NCI-H510A (cell line): ENCODE measurements at places on chromosomes 2 and 18.

DNA sequence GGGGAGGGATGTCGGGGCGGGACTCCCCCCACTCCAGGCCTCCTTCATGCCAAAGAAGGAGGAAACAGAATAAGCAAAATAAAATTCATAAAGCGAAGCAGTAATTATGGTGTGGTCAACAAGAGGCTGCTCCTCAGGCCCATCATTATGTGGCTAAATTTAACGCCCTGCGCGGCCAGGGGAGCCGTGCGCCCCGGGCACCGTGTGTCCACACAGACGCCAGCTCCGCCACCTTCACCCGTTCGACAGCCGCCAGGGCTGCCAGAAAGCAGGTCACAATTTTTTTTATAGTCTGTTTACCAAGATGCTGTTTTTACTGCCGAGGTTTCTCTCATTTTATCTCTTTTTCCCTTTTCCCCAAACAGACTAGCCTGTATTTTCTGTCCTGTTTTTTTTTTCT lies 31.0 kb downstream of the NHEJ1 start:
- no peak for DNase-seq

DNA sequence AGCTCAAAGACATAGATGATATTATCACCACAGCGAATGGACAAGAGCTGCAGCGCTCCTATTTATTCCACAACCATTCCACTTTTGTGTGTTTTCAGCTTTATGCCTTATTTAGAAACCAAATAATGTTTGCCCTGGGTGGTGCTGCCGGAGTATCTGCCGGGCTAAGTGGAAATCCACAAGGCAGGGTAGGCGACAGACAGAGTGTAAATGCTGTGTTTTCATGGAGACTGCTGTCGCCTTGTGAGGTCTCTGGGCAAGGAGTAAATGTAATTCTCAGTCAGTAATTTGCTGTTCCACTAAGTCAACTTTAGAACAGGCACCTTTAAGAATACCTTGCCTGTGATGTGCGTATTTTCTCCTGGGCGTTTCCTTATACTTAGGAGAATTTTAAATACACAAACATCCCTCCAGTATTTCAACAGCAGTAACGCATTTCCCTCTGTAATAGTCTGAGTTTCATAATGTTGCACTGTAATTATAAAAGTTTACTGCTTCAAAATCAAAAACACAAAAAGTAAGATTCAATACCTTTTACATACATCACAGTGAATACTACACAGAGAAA lies 60.9 kb downstream of the COBLL1 start:
- DNase-seq, result no peak

DNA sequence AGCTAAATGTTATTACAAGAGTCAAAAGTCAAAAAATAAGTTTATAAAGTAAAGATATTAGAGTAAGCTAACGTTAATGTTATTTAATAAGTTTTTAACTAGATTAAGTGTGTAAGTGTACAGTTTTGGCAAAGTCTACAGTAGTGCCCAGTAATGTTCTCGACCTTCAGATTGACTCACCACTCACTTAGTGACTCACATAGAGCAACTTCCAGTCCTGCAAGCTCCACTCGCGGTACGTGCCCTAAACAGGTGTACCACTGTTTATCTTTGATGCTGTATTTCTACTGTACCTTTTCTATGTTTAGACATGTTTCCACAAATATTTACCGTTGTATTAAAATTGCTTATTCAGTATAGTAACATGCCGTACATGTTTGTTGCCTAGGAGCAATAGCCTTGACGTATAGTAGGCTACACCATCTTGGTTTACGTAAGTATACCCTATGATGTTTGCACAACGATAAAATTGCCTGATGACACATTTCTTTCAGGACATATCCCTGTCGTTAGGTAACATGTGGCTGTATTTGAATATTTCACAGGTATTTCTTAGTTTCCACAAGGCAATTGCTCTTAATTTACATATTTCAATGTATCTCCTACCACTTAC lies 1641.9 kb upstream of the PIK3C3 start:
- no peak for DNase-seq

DNA sequence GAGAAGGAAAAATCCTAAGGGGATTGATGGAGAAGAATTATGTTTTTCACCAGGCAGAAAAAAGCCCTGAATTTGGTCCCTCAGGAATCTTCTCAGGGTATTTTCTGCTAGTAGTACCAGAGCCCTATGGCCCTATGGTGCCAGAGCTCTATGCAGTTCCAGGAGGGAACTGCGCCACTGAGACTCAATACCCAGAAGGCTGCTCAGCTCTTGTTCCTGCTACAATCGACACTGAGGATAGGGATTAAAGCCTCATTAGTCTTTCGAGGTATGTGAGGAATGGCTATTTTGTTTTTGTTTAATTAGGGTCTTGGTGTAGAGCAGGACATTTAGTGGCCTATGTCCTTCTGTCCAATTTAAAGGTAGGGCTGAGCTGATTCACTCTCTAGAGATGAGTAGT lies 21.7 kb upstream of the PPP3R1 start:
- DNase-seq, result no peak

- no peak for DNase-seq
Measured at GRCh38 chr2:17981936-17982335, 103.5 kb downstream of the KCNS3 start.

DNA sequence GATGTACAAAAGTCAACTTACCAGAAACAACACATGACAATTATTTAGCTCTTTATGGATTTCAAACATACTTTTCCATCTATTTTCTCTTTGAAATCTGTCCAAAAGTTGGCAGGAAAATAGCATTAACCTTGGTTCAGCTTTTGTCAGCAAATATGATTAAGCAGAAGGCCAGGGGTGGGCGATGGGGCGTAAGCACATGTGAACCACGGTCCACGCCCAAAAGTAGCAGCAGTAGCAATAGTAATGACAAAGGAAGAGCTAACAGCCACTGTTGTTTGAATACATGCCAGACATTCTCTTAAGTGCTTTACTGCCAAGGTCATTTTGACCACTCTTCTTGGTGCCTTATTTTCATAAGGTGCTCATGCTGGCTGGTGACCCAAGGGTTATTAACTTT lies 73.5 kb downstream of the ANTXR1 start:
- DNase-seq, result no peak

DNA sequence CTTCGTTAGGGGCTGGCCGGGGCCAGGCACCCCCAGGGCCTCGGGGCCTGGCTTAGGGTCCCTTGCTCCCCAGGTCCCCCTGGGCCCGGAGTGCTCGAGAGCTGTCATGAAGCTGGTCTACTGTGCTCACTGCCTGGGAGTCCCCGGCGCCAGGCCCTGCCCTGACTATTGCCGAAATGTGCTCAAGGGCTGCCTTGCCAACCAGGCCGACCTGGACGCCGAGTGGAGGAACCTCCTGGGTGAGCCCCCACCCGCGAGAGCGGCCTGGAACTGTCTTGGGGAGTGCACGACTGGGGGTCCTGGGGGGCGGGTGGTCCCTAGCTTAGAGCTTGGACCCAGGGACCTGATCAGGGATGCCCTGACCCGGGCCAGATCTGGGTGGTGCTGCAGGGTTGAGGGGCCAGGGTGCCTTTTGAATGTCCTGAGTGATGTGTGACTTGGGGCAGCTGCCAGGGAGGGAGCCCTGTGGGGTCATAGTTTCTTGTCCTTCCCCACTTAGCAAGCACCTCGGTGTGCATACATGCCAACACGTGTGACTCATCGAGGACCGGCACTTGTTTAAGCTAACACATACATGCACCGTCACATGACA lies 27.9 kb downstream of the GPC1 start:
- DNase-seq, result no peak

DNA sequence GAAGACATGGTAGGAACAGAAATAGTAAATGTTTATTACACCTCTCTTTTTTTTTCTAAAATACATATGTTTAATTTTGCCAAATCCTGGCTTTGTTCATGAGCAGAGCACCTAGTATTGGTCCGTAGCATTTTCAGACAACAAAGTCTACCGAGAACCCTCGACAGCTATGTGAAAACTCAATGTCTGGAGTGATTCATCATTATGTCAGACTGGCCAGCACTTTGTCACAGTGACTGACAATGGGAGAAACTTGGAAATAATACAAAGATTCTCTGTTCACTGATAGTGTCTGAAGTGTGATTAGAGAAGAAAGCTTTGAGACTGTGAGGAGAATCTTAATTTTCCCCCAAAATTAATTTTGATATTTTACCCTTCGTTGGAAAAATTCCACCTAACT lies 143.0 kb downstream of the HNMT start:
- DNase-seq, result no peak

DNA sequence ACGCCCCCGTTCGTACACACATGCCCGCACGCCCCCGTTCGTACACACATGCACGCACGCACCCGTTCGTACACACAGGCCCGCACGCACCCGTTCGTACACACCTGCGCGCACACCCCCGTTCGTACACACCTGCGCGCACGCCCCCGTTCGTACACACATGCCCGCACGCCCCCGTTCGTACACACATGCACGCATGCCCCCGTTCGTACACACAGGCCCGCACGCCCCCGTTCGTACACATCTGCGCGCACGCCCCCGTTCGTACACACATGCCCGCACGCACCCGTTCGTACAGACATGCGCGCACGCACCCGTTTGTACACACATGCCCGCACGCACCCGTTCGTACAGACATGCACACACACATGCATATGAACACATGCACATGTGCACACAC lies 45.7 kb downstream of the SPP2 start:
- DNase-seq, result no peak

DNA sequence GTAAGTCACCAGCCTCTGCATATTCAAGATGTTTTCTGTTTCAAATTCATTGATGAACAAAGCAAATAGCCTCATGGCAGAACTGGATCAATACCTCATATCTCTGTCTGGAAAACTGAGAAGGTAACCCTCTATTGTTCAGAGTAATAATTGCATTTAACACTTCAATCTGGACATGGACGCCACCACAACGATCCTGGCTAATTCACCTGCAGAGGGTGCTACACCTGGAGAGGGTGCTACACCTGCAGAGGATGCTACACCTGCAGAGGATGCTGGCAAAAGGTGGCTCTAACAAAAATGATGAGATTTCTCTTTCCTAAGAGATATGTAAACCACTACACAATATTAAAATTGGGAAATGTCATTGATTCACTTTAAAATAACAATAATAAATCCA lies 183.1 kb upstream of the HNRNPA3 start:
- no peak for DNase-seq
